ENCODE measurements at places on chromosomes 7 and 10. TPM values are rescaled to one million over a fixed set of nuclear protein-coding genes. Genes with fewer than 3 reads are reported as not detected.

Gene AQP1
- total RNA-seq, result 0.12 TPM

Gene PIK3CG
- 42.9 TPM for total RNA-seq

Gene HGF
- total RNA-seq, result not detected

Gene SPDYE6
- total RNA-seq, result not detected

Gene LLCFC1
- total RNA-seq, result not detected

Gene AZGP1
- not detected for total RNA-seq

Gene UMAD1
- 16.4 TPM for total RNA-seq

Gene PMS2
- 24.0 TPM for total RNA-seq

Gene ELMO1
- total RNA-seq, result 99.8 TPM

Gene GOLGA7B
- total RNA-seq, result 12.6 TPM

Gene ZKSCAN1
- 63.2 TPM for total RNA-seq

Gene CPXM2
- total RNA-seq, result not detected

Gene ANKRD61
- total RNA-seq, result not detected

Gene CPA2
- total RNA-seq, result not detected

Gene GIMAP1
- total RNA-seq, result 18.1 TPM

Gene PITX3
- total RNA-seq, result not detected

Gene PLA2G12B
- total RNA-seq, result not detected

Gene CARD11
- total RNA-seq, result 167 TPM

Gene GPR15LG
- not detected for total RNA-seq
